ENCODE measurements at places on chromosomes 6 and 20.

DNA sequence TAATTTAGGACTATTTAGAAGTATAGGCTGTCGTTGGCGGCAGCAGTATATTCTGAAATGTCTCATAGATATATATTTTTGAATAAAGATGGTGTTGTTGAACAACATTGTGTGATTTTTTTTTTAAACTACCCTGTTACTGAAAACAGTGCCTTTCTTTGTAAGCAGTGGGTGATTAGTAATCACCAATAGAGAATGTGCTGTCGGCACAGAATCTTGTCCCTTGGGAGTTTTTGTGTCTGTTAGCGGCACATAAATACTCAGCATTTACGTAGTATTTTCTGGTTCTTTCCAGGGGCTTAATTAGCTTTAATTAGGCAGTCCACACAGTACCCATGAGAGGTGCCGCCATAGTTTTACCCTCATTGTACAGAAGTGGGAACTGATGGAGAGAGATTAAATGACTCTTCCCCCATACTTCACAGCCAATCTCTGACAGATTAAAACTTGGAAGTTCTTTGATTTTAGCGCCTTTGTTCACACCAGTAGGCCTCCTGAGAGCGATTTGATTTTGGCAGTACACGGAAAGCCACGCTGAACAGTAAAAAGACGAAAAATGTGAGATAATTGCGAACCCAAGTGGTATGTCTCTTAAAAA, 58.8 kb downstream of the RPRD1B start:
- DNase-seq = no peak

GRCh38 chr20:16671753-16672152, 58.1 kb upstream of the SNRPB2 start:
- DNase-seq = no peak

DNA sequence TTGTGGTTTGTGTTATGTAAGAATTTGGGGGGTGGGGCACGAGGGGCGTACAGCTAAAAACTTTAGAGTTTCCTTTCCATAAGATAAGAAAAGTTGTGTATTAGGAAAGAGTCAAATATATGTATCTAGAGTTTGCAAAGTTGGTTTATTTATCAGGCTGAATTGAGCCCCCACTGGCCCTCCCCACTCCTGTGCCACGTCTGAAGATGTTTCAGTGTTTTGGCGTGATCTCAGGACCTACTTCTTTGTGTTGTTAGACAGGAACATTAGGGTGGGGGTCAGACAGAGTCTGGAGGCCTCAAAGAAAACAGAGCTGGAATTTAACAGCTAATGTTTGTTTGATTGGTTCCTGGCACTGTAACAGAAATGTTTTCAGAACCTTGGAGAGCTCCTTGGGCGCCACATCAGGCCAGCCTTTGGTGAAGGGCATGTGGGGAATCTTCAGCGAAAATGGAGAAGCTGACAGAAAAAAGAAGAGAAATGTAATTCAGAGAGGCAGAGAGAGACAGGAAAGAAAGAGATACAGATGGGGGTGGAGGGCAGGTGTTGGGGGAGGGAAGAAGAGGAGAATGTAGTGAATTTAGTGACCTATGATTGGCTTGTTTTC, 674 bp downstream of the NRSN1 start:
- DNase-seq = no peak

DNA sequence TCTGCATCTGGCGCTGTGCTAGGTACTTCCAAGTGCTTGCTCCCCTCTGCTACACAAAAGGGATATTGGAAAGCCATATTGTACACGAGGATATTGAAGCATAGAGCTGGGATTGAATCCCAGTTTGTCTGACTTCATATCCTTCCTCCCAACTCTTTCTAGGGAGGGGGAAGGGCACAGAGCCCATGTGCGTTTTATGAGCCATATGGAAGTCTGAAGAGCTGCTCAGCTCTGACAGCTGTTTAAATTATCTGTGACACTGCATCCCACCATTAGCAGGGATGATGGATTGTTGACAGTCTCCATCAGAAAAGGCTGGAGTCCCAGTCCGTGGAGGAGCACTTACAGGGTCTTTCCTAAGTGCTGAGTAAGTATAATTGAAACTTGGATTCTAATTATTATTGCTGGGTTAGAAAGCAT, 18.4 kb downstream of the TIAM2 start:
- DNase-seq = no peak

- DNase-seq = no peak
Measured at GRCh38 chr6:159103396-159104162, 58.8 kb upstream of the TAGAP start.

DNA sequence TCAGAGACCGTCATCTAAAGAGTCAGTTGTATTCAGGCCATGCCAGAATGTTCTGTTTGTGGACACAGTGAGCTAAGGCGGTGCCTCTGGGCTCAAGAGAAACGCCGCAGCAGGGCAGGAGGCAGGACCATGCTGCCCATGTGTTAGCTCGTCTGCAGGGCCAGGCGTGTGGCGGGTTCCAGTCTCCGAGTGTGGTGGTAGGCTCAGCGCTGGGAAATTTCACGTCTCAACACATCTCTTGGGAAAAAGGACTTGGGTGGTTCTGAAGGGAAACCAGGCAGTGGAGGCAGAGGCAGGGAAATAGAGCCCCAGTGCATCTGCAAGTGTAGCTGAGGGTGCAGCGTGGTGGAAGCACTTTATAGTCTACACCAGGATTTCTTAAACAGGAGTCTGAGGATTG, 56.9 kb upstream of the TAGAP start:
- DNase-seq = no peak

- DNase-seq = no peak
Measured at GRCh38 chr20:35146299-35146919, 727 bp downstream of the EDEM2 start.

- DNase-seq = no peak
Measured at GRCh38 chr20:63172726-63173125, 43.2 kb downstream of the YTHDF1 start.

DNA sequence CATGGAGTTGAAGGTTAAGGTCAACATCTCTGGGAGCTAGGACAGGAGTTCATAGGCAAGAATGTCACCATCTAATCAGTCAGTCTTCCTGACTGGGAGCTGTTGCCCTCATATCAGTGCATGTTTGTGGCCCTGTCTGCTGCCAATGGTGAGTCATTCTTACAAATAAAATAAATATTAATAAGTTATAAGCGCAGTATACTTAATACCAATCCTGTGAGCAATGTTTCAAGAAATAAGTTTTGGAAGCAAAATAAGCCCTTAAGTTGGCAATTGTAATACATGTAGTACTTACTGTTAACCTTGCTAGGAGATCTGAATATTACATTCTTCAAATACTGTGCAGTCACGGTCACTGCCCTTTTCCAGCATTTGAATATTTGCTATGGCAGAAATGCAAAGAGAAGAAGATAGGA, 20.2 kb upstream of the MDGA1 start:
- DNase-seq = no peak

- DNase-seq = no peak
Measured at GRCh38 chr6:2708456-2708855, 42.3 kb downstream of the MYLK4 start.

GRCh38 chr6:122735582-122735981, 43.9 kb upstream of the FABP7 start:
- DNase-seq = no peak

- DNase-seq = no peak
Measured at GRCh38 chr6:161424421-161424820, 150.6 kb upstream of the AGPAT4 start.

GRCh38 chr20:47124181-47124717, 229.6 kb downstream of the EYA2 start:
- DNase-seq = no peak

GRCh38 chr20:61254881-61255626, 3.0 kb downstream of the CDH4 start:
- no peak for DNase-seq

GRCh38 chr20:17882834-17883591, 85.6 kb downstream of the SNX5 start:
- DNase-seq = no peak

DNA sequence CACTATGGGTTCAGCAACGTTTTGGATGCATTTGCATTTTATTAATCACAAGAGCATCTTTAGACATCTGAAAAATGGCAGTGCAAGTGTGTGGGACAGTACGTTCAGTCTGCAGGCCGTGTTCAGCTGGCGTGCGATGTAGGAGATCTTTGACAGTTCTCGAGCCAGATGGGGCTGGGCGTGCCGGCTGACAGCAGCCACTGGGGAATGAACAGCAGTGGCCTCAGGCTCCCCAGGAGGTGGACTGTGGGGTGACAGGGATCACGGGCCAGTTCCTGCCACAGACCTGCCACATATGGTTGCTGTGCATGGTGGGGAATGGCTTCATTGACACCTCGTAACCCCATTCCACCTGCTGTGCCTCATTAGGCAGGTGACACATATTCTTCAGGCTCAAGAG, 16.4 kb upstream of the MLN start:
- DNase-seq = no peak

- DNase-seq = no peak
Measured at GRCh38 chr20:38935967-38936407, 9.8 kb downstream of the FAM83D start.

DNA sequence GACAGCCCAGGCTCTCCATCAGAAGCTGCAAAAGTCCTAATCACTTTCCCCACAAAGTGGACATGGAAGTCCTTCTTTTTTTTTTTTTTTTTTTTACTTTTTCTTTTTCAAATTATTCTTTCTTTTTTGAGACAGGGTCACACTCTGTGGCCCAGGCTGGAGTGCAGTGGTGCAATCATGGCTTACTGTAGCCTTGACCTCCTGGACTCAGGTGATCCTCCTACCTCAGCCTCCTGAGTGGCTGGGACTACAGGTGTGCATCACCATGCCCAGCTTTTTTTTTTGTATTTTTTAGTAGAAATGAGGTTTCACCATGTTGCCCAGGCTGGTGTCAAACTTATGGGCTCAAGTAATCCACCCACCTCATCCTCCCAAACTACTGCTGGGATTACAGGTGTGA, 29.0 kb upstream of the AKIRIN2 start:
- no peak for DNase-seq

GRCh38 chr6:12384357-12384912, 94.3 kb downstream of the EDN1 start:
- no peak for DNase-seq

DNA sequence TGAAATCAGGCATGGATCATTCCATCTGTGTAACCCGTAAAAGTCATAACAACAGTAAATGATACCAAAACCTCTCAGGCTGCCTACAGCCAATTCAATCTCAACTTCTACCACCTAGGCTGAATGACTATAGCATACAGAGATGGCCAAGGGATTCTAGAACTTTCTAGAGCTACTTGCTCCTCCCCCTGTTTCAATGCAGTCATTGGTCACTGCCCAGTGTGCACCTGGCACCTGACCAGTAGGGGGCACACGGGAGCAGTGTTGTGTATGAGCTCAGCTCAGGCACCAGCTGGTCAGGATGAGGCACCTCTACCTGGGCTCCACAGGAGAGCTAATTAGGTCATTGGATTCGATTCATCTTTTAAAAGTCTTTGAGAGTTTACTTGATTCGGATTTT, 86.2 kb downstream of the PLEKHG1 start:
- peak; percentile 4 for DNase-seq

DNA sequence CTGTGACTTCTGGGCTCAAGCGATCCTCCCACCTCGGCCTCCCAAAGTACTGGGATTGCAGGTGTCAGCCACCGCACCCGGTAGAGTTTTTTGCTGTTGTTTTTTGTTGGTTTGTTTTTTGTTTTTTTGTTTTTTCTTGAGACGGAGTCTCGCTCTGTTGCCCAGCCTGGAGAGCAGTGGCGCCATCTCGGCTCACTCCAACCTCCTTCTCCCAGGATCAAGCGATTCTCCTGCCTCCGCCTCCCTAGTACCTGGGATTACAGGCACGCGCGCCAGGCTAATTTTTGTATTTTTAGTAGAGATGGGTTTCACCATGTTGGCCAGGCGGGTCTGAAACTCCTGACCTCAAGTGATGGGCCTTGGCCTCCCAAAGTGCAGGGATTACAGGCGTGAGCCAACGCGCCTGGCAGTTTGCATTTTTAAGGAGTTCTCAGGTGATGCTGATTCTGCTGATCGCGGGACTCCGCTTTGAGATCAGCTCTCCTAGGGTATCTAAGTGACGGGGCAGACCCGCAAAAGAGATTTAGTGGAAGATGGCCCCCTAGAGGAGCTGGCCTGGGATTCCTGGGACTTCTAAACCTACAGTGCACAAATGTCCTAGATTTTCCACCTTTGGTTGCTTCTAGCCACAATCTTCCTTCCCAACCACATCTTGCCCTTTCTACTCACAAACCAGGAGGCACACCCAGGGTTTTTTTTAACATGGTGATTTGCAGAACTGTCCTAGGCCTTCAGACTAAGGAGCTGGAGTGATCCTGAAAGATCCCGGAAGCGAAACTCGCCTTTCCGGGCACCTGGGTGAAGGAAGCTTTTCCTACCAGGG, 45.2 kb downstream of the DPPA5 start:
- DNase-seq = peak; percentile 42

GRCh38 chr20:34536798-34537394, 20.7 kb downstream of the DYNLRB1 start:
- DNase-seq = no peak

DNA sequence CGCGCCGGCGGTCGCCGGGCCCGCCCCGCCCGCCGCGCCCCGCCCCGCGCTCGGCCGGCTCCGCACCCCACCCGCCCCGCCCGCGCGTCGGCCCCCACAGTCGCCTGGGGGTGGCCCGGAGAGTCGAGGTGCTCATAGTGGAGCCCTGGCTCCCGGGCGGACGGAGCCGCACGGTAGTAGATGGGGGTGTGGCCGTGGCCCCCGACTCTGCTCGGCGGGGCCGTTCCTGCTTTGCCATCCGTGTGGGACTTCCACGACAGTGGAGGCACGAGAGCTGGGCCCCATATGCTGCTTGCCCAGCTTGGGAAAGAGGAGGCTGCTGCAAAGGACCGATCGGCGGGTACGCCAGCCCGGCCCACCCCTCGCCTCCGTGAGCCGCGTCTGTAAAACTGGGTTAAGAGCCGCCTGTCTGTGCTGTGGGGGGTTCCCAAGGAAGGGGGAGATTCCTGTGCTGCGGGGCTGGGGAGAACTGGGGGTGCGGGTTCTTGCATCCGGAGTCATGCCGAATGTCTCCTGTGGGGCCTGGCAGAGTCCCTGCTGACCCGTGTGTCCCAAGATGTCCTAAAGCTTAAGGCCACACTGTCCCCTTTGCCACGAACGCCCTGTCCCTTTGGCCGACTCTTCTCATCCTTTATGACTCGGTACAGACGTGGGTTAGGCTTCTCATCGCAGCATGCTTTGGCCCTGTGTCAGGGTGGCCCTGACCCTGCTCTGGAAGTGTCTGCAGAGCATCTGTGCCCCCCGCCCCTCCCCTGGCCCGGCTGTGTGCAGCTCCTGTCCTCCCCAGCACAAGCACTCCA, at the start of gene OPRL1:
Gene OPRL1, plus strand, starts transcription at position 70 of the 800 bp plus-strand sequence. CDS start 12,639 bp downstream, outside the sequence.
- no peak for DNase-seq

GRCh38 chr6:150233843-150234269, 91.0 kb downstream of the PPP1R14C start:
- no peak for DNase-seq

DNA sequence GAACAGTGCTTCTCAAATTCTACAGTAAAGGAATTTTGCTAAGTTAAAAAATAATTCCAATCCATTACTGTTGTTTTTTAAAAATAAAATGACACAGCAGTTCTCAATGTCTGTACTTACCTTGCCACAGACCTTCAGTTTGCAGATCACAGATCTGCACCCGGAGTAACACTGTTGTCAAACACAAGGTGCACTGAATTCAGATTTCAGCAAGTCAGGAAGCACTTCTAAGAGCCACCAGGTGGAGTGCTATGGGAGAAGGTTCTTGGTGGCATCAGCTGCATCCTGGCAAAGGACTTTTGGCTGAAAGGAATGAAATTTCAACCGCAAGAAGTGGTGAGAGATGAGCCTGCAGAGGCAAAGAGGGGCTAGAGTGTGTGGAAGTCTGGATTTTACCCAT, 17.4 kb downstream of the RSPH4A start:
- DNase-seq = no peak
